ENCODE measurements at places on chromosomes 1 and 21.
A peak's percentile ranks its signal among the peaks of the same experiment; 100 is the strongest.

DNA sequence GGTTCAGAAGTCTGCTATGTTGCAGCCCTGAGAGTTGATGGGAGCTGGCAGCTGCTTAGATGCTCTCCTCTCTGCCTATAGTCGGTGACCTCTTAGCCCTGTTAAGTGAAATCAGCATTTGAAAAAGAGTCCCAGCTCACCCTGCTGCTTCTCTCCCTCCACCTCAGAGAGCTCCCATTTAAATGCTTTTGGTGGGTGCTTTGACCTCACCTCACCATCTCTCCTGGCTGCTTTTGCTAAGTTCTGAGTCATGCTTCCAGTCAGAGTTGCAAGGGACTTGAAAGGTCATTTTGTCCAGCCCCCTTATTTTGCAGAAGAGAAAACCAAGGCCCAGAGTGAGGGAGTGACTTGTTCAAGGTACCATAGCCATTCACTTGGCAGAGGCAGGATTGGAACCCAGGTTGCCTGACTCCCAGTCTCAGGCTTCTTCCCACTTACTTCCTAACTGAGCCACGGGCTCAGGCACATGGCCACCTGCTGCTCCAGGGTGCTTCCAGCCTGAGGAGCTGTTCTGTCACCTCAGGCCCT, 3.3 kb downstream of the MAPKAPK2 start:
- no peak for DNase-seq
- H3K36me3 ChIP-seq = no peaks in the 10 kb centered on the region
- H3K4me3 ChIP-seq = no peak overlapping the region
- H3K27ac ChIP-seq = peak overlapping the region; percentile 95
- H3K4me1 ChIP-seq = peaks cover 59% of the 10 kb centered on the region

GRCh38 chr21:14988760-14989159, 76.0 kb downstream of the NRIP1 start:
- no peaks in the 10 kb centered on the region for H3K4me1 ChIP-seq
- H3K27ac ChIP-seq = no peak overlapping the region

DNA sequence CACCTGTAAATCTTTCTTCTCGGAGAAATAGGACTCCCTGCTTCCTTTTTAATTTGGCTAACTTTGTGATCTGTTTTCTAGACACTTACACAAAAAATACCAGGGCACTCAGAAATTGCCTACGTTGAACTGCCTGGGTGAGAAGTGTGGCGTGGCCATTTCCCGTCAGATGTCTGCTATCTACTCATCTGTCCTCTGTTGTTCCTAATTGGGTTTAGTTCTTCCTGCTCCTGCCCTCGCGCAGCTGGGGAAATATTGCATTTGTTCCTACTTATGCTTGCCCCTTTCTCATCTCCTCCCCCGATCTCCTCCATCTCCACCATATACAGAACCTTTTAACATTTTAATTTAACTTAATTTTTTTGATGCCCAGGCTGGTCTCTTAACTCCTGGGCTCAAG, 55.1 kb downstream of the CD58 start:
- H3K27me3 ChIP-seq = no peaks in the 10 kb centered on the region
- peaks cover 8% of the 10 kb centered on the region for H3K36me3 ChIP-seq
- no peak for DNase-seq
- no peak overlapping the region for H3K27ac ChIP-seq
- H3K4me1 ChIP-seq = peaks cover under 1% of the 10 kb centered on the region
- no peak overlapping the region for H3K4me3 ChIP-seq

DNA sequence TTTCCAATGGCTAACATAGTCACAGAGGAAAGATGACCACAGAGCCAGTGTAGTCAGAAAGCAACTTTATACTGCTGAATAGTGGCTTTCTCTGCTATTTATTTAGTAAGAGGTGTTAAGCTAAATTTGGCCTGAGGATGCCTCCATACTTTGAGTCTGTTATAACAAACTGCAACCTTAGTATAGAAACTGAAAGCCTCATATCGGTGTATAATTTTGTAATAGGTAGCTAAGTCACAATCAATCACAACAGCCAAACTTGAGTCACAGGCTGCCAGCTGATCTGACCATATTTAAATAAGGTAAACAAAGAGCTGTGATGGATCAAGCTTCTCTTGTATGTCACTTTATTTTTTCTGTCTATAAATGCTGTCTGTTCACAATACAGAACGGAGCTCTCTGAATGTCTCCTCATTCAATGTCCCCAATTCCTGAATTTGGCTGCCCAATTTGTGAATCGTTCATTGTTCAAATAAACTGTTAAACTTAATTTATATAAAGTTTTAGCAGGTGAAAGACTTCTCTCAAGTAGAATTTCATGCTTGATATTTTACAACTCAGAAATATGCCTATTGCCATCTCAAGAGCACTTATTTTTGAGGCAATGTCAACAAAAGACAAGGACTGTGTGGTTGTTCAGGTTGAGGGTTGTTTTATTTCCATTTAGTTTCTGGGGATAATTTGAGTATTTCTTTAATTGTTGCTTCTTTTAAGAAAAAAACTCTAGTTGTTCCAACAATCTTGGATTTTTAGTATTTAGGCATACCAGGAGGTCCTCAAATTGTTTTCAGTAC, 339.7 kb upstream of the B3GALT2 start:
- no peak overlapping the region for H3K4me3 ChIP-seq
- no peaks in the 10 kb centered on the region for H3K36me3 ChIP-seq
- no peaks in the 10 kb centered on the region for H3K27me3 ChIP-seq
- no peaks in the 10 kb centered on the region for H3K4me1 ChIP-seq
- H3K27ac ChIP-seq = no peak overlapping the region
- no peak for DNase-seq

- no peak for DNase-seq
- no peak overlapping the region for H3K4me3 ChIP-seq
- no peaks in the 10 kb centered on the region for H3K4me1 ChIP-seq
- no peaks in the 10 kb centered on the region for H3K27me3 ChIP-seq
These were observed 11.5 kb downstream of the ATP1A4 start for GRCh38 chr1:160162931-160163330.

- no peak overlapping the region for H3K4me3 ChIP-seq
- no peaks in the 10 kb centered on the region for H3K27me3 ChIP-seq
- DNase-seq = peak; percentile 27
- peaks cover 10% of the 10 kb centered on the region for H3K4me1 ChIP-seq
- H3K27ac ChIP-seq = no peak overlapping the region
- H3K36me3 ChIP-seq = no peaks in the 10 kb centered on the region
These were observed 2.6 kb downstream of the GPR25 start for GRCh38 chr1:200875416-200875815.

DNA sequence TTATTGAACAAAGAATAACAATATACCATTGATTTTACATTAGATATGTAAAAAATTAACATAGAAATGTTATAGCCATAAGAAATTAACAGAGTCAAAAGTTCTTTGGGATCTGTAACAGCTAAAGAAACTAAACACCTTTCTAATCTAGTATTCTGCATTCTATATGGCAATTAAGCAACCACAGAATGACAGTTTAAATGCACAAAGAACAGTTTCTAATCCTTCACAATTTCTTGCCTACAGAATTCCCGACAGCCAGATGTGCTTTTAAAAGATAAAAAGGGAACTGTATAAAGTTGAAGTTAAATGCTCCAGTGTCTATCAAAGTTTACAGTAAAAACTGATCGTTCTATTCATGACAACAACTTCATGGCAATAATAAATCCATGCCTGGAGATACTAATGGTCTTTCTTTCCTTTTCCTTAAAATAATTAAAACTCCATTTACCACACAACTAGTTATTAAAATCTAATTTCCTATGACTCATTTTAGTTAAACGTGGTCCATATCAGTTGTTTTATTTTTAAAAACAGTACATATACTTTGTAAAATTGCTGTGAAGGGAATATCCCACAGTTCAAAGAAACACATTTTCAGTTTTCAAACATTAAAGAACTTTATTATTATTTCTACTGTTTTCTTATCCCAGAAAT, 110.2 kb downstream of the EIF4G3 start:
- no peaks in the 10 kb centered on the region for H3K4me1 ChIP-seq
- no peak overlapping the region for H3K4me3 ChIP-seq
- no peaks in the 10 kb centered on the region for H3K36me3 ChIP-seq

- no peak overlapping the region for H3K27ac ChIP-seq
- H3K4me3 ChIP-seq = no peak overlapping the region
- no peaks in the 10 kb centered on the region for H3K27me3 ChIP-seq
- DNase-seq = no peak
- no peaks in the 10 kb centered on the region for H3K36me3 ChIP-seq
These were observed 413.9 kb downstream of the NCAM2 start for GRCh38 chr21:21412096-21412495.

GRCh38 chr1:204079608-204079999, 6.7 kb downstream of the SOX13 start:
- H3K27ac ChIP-seq = peak overlapping the region; percentile 69
- peaks cover 60% of the 10 kb centered on the region for H3K4me1 ChIP-seq
- H3K36me3 ChIP-seq = no peaks in the 10 kb centered on the region
- DNase-seq = no peak
- H3K27me3 ChIP-seq = no peaks in the 10 kb centered on the region
- peak overlapping the region; percentile 24 for H3K4me3 ChIP-seq

DNA sequence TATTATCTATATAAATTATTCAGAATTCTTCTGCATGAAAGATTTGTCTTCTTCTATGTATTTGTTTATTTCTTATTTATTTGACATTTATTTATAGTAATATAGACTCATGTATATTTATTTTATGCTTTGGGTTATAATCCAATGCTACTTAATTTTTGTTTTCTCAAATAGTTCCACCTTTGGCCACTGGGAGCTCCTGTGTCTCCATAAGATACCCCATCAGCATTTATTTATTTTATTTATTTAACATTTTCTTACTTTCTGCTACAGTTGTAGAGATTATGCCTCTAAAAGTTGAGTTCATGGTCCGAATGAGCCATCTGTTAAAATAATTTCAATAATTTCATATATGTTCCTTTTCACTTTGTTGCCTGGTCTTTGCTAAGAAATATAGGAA, 289.4 kb downstream of the ADGRL2 start:
- H3K4me3 ChIP-seq = no peak overlapping the region
- DNase-seq = no peak
- no peak overlapping the region for H3K27ac ChIP-seq
- no peaks in the 10 kb centered on the region for H3K27me3 ChIP-seq
- no peaks in the 10 kb centered on the region for H3K4me1 ChIP-seq

DNA sequence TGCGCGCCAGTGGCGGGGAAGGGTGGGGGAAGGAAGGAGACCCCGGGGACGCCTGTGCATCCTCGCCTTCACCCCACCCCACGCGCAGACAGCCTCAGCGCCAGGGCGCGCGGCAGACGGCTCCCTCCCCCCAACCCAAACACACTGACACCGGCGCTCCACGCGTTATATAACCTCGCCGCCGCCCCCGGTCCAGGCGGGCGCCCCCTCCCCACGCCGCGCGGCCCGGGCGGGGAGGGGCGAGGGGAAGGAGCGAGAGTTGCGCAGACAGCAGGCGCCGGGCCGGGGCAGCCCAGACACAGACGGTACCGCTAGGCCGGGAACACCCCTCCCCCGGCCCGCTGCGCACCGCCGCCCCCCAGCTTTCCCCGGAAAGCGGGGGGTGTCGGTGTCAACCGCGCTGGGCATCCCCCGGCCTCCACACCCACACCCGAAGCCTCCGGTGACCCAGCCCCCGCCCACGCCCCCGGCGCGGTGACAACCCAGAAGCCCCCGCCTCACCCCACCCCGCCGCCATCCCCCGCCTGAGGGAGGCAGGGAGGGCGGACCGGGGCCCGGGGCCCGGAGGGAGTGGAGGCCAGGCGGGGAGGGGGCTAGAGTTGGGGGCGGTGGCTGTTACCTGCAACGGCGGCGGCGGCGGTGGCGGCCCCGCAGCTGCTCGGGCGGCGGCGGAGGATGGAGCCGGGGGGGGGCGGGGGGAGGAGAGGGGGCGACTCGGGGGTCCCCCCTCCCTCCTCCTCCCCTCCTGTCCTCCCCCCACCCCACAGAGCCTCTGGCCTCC, 432 bp downstream of the AKT3 start:
- peak; percentile 72 for DNase-seq
- H3K36me3 ChIP-seq = no peaks in the 10 kb centered on the region
- peak overlapping the region; percentile 97 for H3K27ac ChIP-seq
- H3K4me1 ChIP-seq = peaks cover 8% of the 10 kb centered on the region
- H3K27me3 ChIP-seq = no peaks in the 10 kb centered on the region

DNA sequence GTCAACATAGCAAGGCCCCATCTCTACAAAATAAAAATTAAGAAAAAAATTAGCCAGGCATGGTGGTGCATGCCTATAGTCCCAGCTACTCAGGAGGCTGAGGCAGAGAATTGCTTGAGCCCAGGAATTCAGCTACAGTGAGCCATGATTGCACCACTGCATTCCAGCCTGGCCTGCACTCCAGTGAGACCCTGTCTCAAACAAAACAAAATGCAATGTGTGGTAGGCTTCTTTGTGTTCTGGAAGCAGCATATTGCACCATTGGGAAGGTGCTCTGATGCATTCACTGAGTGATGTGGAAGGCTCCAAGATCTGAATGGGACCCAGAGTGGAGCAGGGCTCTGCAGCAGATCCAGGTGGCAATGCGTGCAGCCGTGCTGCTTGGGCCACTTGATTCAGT, 99.6 kb upstream of the COG2 start:
- H3K36me3 ChIP-seq = no peaks in the 10 kb centered on the region
- H3K4me1 ChIP-seq = no peaks in the 10 kb centered on the region
- no peaks in the 10 kb centered on the region for H3K27me3 ChIP-seq
- H3K4me3 ChIP-seq = no peak overlapping the region

- H3K27me3 ChIP-seq = peaks cover 8% of the 10 kb centered on the region
- no peak for DNase-seq
- peaks cover 9% of the 10 kb centered on the region for H3K4me1 ChIP-seq
- H3K36me3 ChIP-seq = no peaks in the 10 kb centered on the region
- no peak overlapping the region for H3K4me3 ChIP-seq
These were observed 4.1 kb downstream of the RNF223 start for GRCh38 chr1:1069711-1070676.

DNA sequence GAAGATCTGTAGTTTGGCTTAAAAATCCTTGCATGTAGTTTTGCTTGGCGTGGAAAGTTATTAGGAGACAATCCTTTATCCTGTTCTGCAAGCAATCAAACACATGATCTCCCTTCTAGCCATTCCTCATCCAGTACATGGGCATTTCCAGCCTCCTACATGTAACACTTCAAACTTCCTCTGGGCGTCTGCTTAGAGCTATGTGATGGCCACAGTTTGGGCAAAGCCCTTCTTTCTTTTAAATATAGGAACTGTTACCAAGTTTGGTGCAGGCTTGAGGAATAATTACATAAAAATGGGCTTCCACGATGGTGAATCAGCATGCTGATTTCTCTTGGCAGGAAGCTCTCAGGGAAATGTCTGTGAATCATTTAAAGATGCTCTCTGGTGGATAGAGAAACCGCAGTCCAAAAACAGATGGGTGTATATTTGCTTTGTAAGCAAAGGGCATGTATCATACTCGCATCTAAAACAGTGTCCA, 176.9 kb upstream of the FMN2 start:
- no peak overlapping the region for H3K27ac ChIP-seq
- no peak for DNase-seq
- no peak overlapping the region for H3K4me3 ChIP-seq
- no peaks in the 10 kb centered on the region for H3K4me1 ChIP-seq

DNA sequence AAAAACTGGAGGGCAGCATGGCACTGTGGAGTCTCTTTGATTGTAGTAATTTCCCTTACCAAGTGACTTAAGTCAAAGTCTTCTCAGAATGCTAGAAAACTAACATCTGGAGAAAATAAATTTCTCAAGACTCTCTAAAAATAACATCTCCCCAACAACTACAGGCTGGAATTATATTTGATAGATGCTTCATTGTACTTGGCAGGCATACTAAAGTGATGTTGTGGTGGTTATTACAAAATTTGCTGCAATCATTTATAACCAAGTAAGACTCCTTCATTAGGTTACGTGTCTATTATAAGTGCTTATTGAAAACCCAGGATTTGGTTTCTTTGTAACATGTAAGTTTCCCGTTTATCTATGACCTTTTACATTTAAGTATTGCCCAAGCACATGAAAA, 132.9 kb upstream of the NRIP1 start:
- no peak overlapping the region for H3K4me3 ChIP-seq
- no peaks in the 10 kb centered on the region for H3K36me3 ChIP-seq
- no peaks in the 10 kb centered on the region for H3K27me3 ChIP-seq
- H3K27ac ChIP-seq = no peak overlapping the region
